ENCODE measurements at places on chromosomes 7 and 10. TPM values are rescaled to one million over a fixed set of nuclear protein-coding genes. Genes with fewer than 3 reads are reported as not detected.

Gene C10orf143
- 4.9 TPM for total RNA-seq

Gene TRA2A
- 113 TPM for total RNA-seq

Gene FAM25G
- not detected for total RNA-seq

Gene TMEM176B
- not detected for total RNA-seq

DNA sequence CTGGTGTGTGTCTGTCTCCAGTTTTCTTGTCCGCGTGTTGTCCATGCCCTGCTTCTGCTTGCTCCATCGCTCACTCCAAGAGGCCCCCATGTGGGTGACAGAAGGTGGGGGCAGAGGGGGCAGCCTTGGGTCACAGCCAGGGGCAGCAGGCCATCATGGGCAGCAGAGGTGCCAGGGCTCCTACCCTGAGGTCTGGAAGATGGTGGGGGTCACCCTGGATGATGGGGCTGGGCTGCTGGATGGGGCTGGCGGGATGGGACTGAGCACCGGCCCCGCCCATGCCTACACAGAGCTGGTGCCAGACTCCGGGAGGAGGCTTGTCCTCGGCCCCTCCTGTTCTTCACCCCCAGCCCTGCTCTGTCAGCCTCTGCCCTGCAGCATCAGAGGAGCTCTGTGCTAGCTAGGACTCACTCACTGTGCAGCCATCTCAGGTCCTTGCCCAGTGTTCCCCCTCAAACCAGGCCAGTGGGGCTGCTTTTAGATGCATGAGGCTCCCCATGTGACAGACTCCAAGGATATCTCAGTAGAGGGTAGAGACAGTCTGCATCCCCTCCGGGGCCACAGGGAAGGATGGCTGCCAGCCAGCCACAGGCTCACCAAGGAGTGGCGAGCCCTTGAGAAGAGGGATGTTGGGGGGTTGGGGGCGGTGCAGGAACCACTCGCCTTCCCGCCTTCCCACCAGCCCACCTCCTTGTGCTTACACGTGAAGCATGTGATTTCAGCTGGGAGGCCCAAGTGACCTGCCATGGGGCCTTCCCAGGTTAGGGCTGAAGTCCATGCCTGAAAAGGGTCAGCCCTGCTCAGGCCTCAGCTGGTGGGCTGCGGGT, 35.5 kb upstream of the PPIF start:
- no peak for DNase-seq

DNA sequence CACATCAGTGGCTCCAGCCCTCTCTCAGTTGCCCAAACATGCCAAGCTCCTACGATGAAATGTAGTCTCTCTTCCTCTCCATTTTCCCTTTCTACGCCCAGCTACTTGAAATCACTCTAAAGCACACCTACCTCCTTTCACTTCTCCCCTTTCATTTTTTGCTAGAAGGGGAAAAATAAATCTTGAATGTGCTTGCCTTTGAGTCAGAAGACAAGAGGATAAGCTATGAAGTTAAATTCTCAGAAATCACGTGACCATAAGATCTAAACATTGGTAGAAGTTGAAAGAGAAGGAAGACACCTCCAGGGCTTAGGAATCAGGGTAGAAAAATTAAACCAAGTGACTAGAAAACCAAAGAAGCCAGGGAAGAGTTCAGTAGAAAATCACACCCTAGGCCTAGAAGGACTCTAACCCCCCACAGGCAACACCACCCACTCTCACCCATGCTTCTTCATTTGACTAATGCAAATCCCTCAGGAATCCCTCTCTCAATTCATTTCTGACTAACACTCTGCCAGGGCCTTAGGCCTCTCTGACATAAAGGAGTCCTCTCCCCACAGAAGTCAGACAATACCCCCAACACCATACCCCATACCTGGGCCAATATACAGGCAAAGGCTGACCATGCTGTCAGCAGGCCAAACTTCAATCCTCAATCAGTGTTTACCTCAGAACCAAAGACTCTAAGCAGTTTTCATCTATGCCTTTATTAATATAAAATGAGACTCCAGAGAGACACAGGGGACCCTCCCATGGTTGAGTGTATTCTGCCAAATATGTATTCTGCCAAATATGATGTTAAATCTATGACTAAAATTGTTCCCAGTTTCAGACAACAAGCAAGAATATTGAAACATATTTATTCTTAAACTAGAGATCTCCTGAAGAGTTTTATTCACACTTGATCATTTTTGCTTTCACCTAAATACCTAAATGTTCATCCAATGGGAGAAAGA, 84.8 kb downstream of the ELMO1 start:
- no peak for DNase-seq

GRCh38 chr7:24381894-24382505, 98.0 kb downstream of the NPY start:
- DNase-seq = peak; percentile 40

DNA sequence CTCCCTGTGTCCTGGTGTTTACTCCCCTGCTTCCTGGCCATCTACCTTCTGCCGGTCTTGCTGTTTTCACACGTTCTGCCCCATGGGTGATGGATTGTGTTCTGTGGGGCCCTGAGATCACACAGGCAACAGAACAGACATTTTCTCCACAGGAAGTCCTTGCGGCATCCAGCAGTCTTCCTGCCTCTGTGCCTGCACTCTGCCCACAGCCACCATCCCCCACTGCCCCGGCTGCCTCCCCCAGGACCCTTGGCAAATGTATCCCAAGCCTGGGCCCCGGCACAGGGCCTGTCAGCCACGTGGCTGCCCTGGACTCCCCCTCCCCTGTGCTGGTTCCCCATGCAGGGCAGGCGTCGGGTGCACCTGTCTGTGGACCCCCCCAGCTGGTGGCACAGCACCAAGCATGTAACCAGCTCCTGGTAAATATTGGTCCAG, 184.2 kb downstream of the WDR37 start:
- no peak for DNase-seq

DNA sequence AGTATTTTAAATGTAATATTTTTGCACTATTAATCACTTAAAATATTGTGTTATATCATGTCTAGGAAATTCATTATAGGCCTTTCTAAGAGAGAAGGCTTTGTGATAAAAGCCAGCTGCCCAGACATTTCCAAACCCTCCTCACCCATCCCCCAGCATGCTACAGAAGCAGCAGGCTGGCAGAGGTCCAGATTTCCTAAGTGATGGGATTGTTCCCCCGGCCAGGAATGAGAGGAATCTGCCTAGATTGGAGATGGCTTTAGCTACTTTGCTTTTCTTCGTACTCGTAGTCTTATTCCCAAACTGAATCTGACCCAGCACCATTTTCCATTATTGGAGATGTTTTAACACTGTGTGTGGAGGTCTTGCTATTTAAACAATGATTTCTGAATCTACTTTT, 29.4 kb downstream of the CDK14 start:
- DNase-seq = peak; percentile 66

Gene CFAP69
- 3.7 TPM for total RNA-seq

GRCh38 chr7:98294798-98295382, 13.4 kb downstream of the BRI3 start:
- DNase-seq = peak; percentile 72

GRCh38 chr10:60810437-60811182, 32.3 kb downstream of the CDK1 start:
- peak; percentile 47 for DNase-seq

DNA sequence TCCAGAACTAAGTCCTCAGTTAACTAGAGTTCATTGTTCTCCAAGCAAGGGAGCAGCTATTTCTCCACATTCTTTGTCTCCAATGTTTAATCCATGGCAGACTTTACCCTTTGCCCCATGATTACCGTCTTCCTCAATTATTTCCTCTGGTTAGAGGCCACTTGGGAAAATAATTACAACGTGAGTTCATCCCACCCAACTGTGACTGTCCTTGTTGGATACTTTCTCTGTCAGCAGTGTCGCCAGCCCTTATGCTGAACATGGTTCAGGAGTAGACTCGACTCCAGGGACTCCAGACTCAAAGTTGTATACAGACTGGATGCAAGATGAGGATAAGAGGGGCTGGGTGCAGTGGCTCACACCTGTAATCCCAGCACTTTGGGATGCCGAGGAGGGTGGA, 17.1 kb upstream of the SEPHS1 start:
- DNase-seq = no peak

GRCh38 chr10:58350619-58351323, 16.0 kb downstream of the UBE2D1 start:
- peak; percentile 81 for DNase-seq

DNA sequence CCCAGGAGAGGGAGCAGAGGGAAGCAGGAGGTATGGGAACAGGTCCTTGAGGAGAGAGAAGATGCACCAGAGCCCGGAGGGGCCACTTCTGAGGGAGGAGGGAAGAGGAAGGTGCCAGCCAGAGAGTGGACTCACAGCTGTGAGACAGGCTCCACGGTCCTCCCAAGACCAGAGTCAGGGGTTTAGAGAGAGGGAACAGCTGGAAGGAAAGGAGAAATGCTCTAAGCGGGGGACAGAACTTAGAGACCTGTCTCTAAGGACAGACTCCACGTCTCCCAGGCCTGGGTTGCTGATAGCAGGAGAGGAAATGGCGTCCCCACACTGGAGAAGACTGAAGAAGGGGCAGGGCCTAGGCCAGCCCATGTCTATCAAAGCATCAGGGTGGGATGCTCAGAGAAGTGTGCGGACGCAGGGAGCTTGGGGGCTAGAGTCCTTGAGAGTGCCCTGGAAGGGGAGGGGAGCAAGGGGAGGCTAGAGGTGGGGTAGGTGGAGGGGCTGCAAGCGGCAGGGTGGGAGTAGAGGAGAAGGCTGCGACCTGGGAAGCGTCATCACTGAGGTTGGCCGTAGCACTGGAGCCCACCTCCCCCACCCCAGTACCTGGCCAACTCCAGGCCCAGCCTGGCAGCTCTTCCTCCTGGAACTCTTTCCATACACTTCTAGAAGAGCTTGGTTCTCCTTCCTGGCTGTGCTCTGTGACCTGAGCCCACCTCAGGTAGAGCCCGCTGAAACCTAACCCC, 25.6 kb upstream of the GRID1 start:
- DNase-seq = no peak

Gene ERCC6
- 54.0 TPM for total RNA-seq

Gene TUBAL3
- total RNA-seq = 0.22 TPM

Gene RAB18
- 129 TPM for total RNA-seq

DNA sequence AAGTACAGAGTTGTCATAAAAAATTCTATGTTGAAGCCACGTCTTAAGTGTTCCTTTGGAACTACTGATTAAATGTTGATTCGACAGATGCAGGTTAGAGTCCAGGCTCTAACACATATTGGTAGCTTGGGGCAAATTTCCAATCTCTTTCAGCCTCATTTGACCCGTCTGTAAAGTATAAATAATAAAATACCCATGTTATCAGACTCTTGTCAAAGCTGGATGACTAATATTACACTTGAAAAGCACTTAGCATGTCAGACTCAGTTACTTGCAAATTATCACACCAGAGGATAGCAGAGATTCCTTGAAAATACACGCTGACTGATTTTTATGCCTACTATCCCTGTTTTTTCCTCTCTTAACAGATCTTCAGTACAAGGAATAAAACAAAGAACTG, 18.1 kb upstream of the MACC1 start:
- no peak for DNase-seq

Gene AGMO
- not detected for total RNA-seq

Gene CFAP43
- total RNA-seq = 0.25 TPM

GRCh38 chr7:92588561-92588960, 1.6 kb downstream of the FAM133B start:
- peak; percentile 31 for DNase-seq

DNA sequence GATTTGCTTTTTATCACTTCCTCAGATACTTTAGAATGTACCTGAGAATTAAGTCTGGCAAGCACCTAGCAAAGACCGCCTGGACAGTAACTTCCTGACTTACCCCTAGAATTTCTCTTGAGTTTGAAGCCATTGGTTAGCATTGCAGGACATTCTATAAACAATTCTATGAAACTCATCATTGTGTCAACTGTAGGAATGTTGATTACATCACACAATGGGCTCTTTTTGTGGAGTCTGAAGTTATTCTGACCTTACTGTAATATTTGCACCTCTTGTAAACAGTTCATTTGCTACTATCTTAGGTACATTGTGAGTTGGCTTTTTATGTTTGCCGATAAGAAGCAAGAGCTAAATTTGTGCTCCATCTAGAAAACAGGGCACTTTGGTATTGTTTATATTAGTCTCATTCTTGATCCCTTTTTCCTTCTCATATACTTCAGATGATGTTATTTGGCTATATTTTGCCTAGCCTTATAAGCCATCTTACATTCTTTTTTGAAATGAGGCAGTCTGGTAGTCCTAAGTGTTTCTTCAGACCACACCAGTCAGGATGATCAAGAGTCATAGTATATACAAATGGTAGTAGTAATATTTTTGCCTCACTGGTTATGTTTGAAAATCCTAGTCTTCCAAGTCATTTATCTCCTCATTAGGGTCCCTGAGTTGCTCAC, 52.4 kb downstream of the CASD1 start:
- DNase-seq = peak; percentile 8

GRCh38 chr7:47949703-47950102, 1.4 kb upstream of the PKD1L1 start:
- DNase-seq = no peak

- no peak for DNase-seq
Measured at GRCh38 chr10:82759050-82759449, 884.1 kb downstream of the NRG3 start.

DNA sequence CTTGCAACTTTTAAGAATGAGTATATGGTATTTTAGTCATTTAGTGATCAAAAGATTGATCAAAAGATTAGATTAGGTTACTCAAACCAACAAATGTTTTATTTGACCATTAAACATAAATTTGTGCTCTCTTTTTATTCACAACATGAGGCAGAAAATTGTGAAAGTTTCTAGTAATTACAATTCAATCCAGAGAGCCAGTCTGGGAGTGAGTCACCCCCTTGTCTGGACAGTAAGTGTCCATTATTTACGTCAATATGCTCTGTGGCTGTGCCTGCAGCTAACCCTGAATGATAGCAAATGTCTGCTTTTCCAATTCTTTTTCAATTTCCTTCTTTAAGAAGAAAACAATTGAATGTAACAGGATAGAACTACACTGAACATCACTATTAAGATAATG, 27.9 kb downstream of the GNG11 start:
- DNase-seq = peak; percentile 68

DNA sequence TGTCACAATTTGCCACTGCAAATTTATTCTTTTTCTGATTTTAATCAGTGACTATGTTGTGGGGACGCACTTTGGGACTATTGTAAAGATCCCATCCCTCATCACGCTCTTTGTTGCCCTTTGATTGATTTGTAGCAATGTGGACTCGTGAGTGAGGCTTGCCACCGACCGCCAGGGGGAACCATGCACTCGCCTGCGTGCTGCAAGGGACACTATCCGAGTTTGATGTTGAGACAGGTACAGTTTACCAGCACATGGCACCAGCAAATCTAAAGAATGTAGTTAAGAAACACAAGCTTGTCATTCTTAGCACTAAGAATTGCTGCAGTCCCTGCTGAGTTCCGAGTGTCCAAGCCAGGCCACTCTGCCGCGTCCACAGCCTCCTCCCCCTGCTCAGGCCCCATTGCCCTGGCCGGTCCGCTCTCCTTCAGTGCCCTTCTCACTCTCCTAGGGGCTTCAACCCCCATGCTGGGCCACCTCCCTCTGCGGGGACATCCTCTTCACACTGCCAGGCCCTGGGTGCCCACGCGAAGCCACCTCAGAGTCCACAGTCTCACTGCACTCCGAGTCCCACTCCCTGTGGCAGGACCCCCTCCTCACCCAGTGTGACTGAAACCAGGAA, 2.0 kb upstream of the SFTPA2 start:
- peak; percentile 64 for DNase-seq
